WERI-Rb-1 (cell line): ENCODE measurements at places on chromosomes 1 and 21.
A peak's percentile ranks its signal among the peaks of the same experiment; 100 is the strongest.

GRCh38 chr1:203695116-203695515, 68.5 kb downstream of the ATP2B4 start:
- DNase-seq, result no peak

GRCh38 chr1:26530895-26531598, 1.5 kb downstream of the RPS6KA1 start:
- DNase-seq, result peak; percentile 69

- DNase-seq, result no peak
Measured at GRCh38 chr21:26125433-26126167, 45.0 kb downstream of the APP start.

GRCh38 chr1:230156536-230156935, 89.5 kb downstream of the GALNT2 start:
- no peak for DNase-seq

DNA sequence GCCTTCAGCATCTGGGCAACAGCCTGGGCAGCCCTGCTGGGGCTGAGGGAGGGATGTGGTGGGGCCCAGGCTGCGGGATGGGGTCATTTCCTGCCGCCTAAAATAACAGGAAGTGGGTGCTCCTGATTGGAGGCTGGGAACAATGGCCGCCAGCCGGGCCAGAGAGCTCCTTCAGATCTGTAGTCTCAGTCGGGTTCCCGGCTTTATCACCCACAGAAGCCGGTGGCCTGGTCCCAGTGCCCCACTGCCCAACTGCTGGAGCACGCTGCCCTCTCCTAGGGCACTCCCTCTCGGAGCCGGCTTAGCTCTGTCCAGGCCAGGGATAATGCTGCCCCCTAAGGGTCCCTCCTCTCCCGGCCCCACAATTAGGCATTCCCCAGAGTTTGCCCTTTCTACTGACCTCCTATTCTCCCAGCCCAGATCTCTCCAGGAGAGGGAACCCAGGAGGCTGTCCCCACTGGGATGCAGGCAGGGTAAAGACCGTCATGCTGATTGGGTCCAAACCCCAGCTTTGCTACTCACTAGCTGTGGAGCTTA, 5.1 kb downstream of the MAP7D1 start:
- DNase-seq, result peak; percentile 72

DNA sequence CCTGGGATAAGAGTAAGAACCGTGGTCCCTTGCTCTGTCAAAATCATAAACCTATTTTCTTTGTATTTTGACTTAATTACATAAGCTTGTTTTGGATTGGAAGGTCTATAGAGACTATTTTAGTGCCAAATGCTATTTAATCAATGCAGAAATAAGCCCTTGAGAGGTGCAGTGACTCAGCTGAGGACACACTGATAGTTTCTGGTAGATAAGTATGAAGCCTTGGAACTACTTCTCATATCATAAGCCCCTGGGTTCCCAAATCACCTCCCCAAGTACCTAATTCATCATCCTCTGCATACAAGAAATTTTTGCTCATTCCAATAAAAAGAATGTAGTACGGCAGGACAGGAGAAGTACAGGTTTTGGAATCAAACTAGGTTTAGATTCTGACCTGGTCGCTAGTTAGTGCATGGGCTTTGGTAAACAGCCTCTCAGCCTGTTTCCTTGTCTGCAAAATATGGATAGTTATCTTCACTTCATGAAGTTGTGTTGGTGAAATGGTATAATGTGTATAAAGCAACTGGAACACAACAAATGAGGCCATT, 3.3 kb upstream of the CD55 start:
- DNase-seq, result no peak

GRCh38 chr1:42924082-42924850, 34.4 kb downstream of the SLC2A1 start:
- DNase-seq, result peak; percentile 96

- peak; percentile 70 for DNase-seq
Measured at GRCh38 chr1:3903141-3904005, 3.3 kb upstream of the C1orf174 start.

DNA sequence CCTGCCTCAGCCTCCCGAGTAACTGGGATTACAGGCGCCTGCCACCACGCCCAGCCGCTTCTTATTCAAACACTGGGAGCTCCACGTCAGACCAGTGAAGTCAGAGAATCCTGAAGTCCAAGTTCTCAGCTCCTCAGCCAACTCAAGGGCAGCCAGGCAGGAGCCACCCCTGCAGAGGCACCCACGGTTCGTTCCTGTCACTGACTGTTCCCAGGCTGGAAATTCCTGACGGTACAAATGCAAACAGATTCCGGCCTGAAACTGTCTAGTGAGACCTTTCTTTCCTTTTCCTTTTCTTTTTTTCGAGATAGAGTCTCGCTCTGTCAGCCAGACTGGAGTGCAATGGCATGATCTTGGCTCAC, 11.7 kb downstream of the SLC35E2B start:
- DNase-seq, result no peak

GRCh38 chr1:205271277-205271676, 43.5 kb downstream of the TMCC2 start:
- no peak for DNase-seq

DNA sequence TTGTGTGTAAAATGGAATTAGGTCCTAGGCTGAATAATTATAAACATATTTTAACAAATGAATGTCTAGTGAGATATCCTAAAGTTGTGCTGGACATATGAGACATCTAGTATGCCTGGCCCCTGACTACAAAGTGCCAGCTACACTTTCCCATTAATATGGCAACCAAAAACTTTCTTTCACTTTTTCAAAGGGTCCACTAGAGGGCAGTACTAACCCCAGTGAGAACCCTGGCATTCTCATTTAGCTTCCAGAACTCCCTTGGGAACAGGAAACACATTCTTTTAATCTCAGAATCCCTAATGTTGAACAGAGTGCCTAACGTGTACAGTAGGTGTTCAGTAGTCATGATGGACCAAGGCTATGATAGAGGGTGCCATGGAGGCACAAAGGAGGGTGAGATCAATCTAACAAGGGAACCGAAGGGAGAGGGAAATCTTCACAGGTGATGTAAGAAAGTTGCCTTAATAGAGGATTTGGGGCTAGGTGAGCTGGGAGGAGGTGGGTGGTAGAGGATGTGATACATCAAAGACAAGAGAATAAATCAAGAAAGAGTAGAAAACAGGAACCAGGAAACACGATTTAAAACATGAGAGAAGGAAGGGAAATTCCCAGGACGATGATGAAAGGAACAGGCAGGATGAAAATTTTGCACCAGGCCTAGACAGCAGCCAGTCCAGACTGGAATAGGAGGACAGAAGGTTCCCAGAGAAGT, 41.6 kb downstream of the NSL1 start:
- DNase-seq, result no peak

GRCh38 chr1:198657550-198658064, 18.8 kb downstream of the PTPRC start:
- no peak for DNase-seq

DNA sequence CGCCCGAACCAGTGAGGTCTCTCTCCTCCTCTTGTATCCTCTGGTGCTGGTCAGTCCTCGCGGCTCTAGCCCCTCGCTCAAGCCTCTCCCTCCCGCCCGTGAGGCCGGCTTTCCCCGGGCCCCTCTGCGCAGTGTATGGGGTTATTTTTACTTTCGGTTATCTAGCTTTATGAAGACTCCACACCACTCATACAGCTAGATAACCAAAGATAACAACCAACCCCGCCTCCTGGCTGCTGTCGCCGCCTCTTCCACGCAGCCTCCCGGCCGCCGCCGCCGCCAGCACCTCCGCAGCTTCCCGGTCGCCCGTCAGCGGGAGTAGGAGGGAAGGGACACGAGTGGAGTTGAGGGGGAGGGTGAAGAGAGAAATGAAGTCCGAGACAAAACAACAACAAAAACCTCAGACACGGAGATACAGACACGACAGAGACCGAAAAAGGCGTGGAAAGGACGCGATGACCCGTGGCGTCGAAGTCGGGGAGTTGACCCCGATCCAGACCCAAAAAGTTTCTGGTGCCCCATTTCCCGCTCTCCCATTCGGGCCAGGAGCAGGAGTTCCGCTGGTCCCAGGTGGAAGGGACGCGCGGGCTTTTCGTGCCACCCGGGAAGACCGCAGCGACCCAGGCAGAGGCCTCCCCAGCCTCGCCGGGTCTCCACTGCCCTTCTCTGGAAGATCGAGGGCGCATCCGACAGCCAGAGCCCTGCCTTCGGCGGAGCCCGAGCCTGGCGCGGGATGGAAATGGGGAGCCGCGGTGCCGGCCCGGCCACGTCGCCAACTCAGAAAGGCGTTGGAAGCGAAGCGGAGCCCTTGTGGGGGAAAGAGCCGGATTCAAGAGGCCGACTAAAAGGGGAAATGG, 51.4 kb downstream of the RHBG start:
- DNase-seq, result no peak

DNA sequence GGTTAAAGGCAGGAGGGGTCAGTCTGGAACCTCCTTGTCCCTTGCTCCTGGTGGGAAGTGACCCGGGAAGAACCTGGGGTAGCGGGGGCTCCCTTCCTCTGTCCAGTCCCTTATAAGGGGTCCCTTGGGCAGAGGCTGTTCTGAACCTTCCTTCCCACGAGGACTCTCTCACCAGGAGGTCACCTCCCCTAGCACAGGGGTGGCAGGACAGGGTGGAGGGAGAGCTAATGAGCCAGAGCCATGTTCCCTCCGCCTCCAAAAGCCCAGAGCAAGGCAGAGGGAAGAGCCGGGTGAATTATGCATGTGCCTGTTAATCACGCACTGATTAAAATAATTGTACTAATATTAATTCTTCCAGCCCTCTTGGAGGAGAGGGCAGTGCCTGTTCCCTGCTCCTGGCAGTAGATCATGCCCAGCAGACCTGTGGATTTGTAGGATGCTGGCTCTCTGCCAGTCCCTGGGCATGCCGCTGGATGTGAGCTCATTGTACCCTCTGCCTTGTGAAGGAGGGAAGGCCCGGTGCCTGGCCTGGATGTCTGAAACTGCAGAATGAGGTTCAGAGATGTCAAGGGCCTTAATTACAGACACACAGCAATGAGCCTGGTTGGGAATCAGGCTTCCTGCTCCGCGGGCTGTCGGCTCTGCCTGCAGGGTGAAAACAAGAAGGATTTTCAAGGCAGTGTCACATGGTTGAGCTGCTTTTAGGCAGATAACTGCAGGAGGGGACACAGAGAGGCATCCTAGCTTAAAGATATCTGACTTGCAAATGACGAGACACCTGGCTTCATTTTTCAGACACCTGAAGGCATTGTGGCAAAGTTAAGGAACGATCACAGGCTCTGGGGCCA, 68.2 kb downstream of the IGSF21 start:
- DNase-seq, result peak; percentile 68

DNA sequence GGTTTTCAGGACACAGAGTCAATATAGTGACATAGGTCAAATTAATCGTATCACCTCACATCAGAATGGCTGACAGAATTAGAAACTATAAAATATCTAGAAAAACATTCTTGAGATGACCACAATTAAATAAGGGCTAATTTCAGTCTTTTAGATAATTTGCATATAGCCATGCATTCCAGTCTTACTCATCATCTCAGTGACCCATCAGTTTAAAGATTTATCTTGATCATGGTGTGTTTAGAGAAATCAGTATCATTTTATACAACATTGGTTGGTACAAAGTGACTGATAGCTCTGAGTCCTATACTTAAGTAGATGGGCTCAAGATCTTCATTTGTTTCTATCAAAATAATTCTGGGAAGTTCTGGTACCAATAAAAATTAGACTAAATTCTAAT, 262.3 kb upstream of the SNX7 start:
- no peak for DNase-seq

DNA sequence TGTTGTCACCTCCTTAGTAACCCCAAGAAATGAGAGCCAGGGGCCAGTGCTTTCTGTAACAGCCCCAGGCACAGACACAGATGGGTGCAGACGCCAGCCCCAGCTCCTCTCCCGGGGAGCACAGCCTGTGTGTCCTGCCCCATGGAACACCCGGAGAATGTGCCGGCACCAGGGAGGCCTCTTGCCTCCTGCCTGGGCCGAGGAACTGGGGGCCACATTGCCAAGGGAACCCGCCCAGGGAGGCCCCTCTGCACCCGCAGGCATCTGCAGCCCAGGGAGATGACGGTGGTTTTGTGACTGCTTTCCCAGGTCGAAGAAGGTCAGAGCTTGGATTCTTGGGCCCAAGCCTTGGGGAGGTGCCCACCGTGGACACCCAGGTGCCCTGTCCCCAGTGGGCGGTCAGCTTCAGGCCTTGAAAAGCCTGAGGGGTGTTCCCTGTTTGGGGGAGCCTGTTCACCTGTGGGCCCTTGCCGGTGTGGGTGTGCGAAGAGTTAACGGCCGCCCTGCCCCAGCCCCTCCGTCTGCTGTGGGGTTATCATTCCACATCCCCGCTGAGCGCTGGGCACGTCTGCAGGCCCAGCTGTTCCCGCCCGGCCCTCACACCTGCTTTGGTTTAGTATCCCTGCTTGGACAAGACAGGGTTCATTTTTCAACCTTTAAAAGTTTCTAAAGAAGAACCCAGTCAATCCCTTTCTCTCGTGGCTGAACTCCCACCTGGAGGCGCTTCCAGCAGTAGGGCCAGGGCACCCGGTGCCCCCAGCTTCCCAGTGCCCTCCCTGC, 62.5 kb downstream of the MORN1 start:
- no peak for DNase-seq

GRCh38 chr1:192003295-192004077, 154.8 kb upstream of the RGS18 start:
- no peak for DNase-seq

DNA sequence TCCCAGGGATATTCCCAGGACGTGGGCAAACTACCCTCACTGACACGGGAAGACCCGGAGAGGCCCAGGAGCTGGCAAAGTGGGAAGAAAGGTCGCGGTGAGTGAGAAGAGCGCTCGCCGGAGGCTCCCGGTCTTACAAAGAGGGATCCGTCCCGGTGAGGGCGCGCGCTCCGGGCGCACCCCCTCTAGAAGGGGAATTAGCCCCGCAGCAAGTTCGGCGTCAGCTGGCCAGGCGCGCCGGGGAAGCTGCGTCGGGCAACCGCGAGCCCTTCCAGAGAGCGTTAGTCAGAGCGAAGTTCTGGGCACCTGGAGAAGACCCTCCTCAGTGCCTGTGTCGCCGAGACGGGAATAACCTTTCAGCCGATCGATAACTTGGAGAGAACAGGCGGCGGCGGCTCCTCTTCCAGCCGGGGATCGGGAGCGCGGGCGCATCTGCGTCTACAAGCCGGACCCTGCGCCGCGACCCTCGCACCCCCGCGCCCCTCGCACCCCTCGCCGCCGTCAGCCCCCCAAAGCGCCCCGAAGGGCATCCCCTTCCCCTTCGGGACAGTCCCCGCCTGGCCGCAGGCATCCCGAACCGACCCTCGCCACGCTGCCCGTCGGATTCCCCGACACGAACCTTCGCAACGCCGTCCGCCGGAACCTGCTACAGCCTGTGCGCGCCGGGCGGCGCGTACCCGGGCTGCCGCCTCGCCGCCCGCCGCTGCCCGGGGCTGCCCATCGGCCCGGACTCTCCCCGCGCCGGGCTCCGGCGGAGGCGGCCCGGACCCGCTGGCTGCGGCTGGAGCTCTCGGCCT, 485 bp downstream of the SIPA1L2 start:
- peak; percentile 56 for DNase-seq

- DNase-seq, result no peak
Measured at GRCh38 chr1:35461966-35462651, 95.1 kb downstream of the KIAA0319L start.
